ENCODE measurements at places on chromosomes 4 and X.

GRCh38 chr4:108696160-108696559 is 45.8 kb downstream of the OSTC start:
- DNase-seq: no peak

GRCh38 chr4:164807611-164808010 is 53.7 kb downstream of the SMIM31 start:
- no peak for DNase-seq

- DNase-seq: no peak
Observed at GRCh38 chr4:113689394-113689793, 72.1 kb downstream of the CAMK2D start.

DNA sequence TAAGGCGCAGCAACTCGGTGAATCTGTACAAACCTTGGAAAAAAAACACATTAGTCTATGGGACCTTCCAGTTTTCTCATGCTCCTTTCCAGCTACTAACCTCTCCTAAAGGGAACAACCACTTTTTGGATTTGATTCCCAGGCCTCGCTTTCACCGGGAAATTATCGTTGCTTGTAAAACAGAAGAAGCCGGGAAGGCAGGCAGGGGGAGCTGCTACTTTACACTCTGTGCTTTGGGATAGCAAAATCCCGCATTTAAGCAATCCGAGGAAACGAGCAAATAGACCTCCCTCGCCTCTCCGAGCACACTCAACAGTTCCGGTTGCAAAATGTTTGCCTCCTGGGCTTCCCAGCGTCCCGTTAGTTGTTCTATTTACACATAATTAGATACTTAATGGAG is 1.2 kb downstream of the CD38 start:
- DNase-seq: no peak

DNA sequence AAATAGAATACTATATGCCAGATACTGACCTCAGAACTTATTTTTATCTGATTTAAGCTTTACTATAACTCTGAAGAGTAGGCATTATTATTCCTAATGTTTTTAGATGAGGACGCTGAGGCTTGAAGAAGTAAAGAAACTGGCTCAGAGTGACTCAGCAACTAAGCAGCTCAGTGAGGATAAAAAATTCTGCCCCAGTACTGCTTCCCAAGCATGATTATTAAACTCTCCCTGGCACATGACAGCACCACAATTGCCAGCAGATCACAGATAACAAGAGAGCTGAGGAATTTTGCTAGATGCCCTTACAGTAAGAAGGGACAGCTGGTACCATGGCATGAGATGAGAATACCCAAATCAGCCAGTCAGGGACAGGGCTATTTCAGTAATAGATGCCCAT is 219.4 kb downstream of the NKX6-1 start:
- DNase-seq: no peak

DNA sequence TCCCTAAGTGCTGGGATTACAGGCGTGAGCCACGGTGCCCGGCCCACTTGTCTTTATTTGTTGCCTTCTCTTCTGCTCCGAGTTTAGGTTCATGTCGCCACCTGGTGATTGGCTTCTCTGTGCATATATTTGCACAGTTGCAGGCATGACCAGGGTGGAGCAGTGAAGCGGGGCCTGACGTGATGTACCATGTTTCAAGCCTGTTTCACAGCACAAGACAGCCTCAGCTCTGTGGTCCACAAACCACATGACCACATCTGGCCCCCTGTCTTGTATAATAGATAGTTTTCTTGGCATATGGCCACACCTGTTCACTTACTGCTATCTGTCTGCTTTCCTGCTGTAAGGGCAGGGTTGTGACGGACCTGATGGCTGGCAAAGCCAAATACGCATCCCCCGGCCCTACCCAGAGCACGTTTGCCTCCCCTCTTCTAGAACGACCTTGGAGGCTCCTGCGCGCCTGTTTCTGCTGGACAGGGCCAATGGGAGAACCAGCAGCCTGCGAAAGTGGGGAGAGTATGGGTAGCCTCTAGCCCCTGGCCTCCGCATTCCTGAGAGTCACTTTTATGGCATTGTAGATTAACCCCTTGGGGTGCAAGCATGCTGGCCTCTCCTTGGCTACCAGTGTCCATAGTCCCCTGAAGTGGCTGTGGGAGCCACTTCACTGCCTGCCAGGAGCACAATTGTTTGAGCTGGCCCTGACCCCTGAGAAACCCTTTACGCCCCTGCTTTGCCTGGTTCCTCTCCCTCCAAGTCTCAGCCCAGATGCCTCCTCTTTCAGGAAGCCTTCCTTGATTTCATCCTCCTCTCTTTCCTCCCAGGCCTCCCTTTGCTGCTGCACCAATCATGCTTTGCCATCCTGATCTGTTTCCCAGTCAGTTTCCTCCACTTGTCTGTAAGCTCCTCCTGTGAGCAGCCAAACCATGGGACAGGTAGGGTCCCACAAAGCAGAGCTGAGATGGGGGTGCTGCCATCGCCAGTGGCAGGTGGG is 6.0 kb upstream of the SH3TC1 start:
- DNase-seq: peak; percentile 40

DNA sequence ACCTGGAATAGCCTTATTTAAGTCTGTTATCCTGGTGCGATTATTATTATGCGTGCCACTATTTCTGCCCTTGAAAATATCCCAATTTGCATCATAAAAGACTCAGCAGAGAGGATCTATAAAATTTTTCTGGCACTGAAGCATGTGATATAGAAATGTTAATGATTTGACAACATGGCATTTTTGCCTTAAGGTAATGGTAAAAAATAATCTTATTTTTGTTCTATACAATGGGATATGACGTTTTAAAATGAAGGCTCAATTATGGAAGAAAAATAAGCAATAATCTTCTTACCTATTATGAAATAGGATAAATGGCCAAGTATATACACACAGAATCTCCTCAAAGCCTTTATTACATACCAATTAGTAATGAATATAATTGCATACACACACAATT is 113.5 kb downstream of the PDGFC start:
- no peak for DNase-seq

- DNase-seq: no peak
Observed at GRCh38 chr4:88226143-88226542, 58.2 kb downstream of the PPM1K start.

DNA sequence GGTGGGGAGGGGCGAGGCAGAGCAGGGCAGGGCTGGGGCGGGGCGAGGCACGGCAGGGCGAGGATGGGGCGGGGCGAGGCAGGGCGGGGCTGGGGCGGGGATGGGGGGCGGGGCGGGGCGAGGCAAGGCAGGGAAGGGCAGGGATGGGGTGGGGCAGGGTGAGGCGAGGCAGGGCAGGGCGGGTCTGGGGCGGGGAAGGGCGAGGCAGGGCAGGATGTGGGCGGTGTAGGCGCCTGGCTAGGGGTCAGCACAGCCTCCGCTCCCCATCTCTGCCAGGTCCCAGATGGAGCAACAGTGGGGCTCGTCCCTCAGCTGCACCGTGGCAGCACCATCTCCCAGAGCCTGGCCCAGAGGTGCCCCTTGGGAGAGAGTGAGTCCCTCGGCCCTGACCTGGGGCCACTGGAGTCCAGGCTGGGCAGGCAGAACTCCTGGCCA is 4.2 kb upstream of the SRPK3 start:
- DNase-seq: no peak

GRCh38 chrX:118225711-118226428 is 109.3 kb upstream of the KLHL13 start:
- no peak for DNase-seq

GRCh38 chrX:10755439-10756334 is 135.3 kb upstream of the MID1 start:
- no peak for DNase-seq

- no peak for DNase-seq
Observed at GRCh38 chr4:109947457-109947856, 34.8 kb downstream of the EGF start.

DNA sequence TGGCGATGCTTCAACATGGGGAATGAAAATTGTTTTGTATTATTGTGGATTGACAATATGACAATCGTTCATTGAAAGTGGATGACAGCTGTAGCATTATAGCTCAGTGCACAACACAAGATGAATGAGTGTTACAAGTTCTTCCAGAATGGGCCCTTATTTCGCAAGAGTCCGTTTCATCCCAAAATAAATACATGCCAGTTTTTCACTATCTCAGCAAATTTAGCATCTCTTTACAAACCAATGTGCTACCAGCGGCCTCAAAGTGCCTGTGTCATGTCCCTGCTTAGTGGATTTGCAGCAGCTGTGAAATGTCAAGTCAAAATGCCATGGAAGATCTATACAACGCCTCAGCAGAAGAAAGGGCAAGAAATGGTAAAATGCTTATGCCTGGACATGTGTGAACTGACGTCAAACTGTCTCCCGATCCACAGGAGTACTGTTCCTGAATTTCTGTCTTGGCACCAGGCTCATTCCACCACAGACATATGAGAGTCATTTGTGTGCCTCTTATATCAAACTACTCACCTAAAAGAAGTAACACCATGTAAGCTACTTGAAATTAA is 109.6 kb downstream of the MAML3 start:
- no peak for DNase-seq

DNA sequence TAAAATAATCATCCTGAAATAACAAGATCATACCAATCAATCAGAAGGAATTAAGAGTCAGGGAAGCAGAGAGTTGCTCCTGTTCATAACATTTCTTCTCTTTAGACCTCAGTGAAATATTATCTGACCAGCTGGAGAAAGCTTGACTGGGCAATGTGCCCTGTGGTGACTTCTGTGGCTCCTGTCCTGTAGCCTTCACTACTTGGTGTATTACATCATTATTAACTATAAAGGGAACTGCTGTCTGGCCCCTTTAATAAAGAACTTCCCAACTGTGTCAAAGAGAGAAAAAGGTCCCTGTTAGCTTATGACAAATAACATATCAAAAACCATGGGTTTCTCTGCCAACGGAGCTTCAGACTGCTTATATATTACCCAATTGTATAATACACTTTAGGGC is 18.0 kb downstream of the OPHN1 start:
- no peak for DNase-seq

- no peak for DNase-seq
Observed at GRCh38 chr4:99687120-99687519, 29.5 kb upstream of the C4orf54 start.

- no peak for DNase-seq
Observed at GRCh38 chrX:70834589-70834988, 73.9 kb downstream of the TEX11 start.

GRCh38 chrX:119870626-119871131 is 854 bp downstream of the RNF113A start:
- peak; percentile 18 for DNase-seq

- DNase-seq: no peak
Observed at GRCh38 chr4:161393602-161394001, 770.2 kb downstream of the FSTL5 start.

DNA sequence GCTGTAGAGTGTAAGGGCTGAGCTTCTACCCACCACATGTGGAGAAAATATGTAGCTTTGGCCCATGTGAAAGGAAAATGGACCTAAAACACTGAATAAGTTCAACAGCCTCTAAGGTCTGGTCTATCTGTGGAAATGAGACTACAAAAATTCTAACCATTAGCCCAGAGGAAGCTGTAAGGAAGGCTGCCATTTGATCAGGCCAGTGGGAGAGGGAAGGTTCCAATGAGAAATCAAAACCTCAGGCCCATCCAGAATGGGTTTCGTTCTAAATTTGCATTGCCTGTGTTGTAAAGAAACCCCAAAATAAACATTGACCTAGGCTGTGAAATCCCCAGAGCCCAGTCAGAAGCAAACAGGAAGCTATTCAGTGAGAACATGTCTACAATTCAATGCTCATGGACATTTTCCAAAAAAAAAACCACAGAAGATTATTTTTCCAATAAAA is 320.4 kb upstream of the SLC7A11 start:
- DNase-seq: no peak

DNA sequence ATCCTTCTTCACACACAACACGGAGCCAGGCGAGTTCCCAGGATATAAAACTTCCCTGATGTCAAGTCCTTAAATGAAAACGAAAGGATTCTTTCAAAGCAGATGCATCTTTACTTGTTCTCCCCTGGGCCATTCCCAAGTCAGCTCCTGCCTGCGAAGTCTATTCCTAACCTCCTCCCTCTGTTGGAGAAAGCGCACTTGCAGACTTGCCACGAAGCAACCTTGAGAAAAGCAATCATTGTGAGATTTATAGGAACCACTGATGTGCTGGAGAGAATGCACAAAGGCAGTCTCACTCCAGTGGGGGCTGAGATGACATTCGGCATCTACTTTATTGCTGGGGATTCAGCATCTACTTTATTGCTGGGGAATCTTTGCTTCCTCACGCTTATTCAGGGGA is 155.7 kb downstream of the NSUN7 start:
- DNase-seq: no peak

GRCh38 chrX:68912113-68912512 is 83.3 kb downstream of the EFNB1 start:
- DNase-seq: no peak

GRCh38 chrX:19731307-19731820 is 156.0 kb downstream of the SH3KBP1 start:
- no peak for DNase-seq

DNA sequence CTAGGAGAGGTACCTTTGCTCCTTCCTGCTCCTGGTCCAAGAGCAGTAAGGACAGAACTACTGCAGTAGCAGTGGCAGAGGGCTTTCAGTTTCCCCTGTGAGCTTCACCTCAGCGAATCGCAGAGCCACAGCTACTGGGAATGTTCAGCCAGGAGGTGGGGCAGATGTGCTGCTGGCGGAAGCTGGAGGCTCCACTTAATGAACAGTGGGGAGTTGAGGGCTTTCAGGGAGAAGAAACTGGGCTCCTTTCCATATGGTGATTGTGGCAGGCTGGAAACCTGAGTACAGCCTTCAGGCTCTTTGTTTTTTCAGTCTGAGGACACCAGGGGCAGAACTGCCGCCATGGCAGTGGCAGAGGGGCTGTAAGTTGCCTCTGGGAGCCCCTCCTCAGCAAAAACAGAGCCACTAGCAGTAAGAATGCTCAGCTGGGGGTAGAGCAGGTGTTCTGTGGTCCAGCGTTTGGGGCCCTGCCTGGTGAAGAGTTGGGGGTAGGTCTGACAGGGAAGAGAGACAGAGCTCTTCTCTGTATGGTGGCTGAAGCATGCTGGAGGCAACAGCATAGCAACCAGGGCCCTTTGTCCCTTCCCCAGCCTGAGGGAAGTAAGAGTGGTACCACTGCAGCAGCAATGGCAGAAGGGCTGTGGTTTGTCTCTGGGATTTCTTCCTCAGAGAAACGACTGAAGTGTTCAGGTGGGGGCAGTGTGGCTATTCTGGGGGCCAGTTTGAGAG is 106.0 kb upstream of the GRXCR1 start:
- DNase-seq: no peak

DNA sequence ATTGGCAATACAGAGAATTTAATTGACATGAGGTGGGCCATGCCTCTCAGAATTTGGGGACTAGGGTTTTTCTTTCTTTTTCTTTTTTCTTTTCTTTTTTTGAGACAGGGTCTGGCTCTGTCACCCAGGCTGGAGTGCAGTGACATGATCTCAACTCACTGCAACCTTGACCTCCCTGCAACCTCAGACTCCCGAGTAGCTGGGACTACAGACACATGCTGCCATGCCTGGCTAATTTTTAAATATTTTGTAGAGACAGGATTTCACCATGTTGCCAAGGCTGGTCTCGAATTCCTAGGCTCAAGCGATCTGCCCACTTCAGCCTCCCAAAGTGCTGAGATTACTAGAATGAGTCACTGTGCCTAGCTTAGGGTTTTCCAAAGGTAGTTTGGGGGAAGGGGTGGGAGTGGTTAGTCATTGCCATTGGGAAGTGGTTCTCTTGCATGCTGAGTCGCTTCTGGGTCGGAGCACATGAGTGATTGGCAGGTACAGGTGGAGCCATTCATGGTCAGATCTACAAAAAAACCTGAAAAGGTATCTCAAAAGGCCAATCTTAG is 54.5 kb downstream of the MID2 start:
- DNase-seq: no peak

GRCh38 chrX:55135171-55135570 is 46.4 kb downstream of the PAGE2 start:
- DNase-seq: no peak

- DNase-seq: no peak
Observed at GRCh38 chr4:99022566-99022965, 27.0 kb downstream of the METAP1 start.
